Activated CD4-positive, CD25-positive, alpha-beta regulatory T cell treated with anti-CD3 and anti-CD28 coated beads, Interleukin-2, amount 50 U/mL, for 16 hours (primary cell): ENCODE measurements at places on chromosomes 2 and 18.

DNA sequence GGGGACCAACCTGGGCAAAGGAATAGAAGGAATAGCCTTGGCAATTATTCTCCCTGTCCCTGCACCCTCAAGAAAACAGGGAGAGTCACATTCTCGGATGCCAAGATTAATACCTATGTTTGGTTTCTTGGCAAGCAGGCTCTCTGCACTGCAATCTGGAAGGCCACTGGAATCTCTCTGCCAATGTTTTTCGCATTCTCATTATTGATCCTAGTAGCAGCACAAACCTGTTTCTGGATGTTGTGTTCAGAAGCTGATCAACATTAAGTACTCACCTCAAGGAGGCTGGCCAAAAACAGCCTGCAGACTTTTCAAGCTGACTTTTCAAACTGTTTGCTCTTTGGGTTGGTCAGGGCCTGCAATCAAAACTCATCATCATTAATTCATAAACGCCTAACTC, 62.2 kb downstream of the CLHC1 start:
- DNase-seq, result no peak

GRCh38 chr2:38442643-38443541, 65.8 kb upstream of the ATL2 start:
- DNase-seq, result no peak

DNA sequence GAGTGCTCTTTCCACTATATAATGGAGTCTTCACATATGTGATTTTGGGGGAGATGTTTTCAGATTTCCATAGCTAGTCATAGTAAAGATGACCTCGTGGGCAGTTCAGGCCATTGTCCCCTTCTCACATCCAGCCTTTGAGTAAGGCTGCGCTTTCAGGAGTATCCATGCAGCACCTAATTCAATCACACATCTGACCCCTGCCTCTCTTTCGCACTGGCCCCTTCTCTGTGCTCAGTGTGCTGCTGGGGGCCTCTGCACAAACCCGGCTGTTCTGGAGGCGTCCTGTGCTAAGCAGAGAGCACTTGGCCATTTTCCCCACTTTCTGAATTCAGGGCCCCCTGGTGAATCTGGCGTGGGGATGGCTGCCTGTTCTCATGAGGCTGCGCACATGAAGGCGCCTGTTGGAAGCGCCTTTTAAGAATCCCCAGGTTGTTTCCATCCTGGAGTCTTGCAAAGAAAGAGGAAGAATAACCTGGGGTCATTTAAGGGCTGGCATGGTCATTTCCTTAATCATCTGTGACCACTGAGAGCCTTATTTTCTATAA, 96.0 kb upstream of the ALPP start:
- no peak for DNase-seq

DNA sequence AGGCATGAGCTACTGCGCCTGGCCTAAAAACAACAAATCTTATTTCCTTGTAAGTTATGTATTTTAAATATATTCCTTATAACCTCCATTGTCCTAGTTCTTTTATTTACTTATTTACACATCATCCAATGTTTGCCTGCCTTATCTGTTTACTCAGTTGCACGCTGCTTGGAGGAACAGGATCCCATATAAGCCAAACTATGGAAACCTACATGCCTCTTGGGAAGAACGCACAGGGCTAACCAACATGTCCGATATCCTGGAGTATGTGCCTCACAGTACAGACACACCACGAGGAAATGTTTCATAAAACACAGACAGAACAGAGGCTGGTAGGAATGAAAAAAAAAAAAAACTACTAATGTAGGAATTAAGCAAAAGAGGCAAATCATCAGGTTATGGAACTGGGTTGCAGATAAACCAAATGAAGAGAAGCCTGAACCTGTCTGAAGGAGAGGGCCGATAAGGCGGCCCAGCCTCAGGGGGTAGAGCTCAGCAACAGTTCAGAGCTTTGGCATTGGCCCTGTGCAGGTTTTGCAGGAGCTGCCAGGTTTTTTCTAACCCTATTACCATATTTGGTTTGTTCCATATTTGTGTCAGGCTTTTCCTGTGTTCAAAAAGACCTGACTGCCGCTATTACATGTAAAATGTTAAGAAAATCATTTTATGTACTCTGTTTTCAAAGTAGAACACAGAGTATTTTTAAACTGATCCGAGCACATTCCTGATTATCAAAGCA, 19.9 kb upstream of the SP3 start:
- no peak for DNase-seq

- DNase-seq, result no peak
Observed at GRCh38 chr2:31729442-31730092, 148.8 kb upstream of the SRD5A2 start.

DNA sequence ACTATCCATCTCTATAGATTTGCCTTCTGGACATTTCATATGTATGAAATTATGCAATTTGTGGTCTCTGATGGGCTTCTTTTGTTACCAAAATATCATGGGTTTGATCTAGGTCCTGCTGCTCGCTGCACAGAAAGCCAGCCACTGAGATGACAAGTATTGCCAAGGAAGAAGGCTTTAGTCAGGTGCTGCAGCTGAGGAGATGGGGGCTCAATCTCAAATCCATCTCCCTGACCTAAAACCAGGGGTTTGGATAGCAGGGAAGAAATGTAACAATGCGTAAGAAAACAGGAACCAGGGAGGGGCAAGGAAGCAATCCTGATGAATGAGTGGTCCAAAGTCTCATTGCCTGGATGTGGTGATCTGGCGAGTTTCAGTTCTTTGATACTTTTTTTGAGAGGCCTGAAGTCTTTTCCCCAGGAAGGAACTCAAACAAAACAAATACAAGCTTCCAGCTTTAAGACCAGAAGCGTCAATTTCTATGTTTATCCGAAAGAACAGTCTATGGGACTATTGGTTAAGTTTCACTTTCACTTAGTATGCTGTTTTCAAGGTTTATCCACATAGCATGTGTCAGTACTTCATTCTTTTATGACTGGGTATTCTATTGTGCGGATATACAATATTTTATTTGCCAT, 3.4 kb upstream of the CKAP2L start:
- DNase-seq, result no peak

DNA sequence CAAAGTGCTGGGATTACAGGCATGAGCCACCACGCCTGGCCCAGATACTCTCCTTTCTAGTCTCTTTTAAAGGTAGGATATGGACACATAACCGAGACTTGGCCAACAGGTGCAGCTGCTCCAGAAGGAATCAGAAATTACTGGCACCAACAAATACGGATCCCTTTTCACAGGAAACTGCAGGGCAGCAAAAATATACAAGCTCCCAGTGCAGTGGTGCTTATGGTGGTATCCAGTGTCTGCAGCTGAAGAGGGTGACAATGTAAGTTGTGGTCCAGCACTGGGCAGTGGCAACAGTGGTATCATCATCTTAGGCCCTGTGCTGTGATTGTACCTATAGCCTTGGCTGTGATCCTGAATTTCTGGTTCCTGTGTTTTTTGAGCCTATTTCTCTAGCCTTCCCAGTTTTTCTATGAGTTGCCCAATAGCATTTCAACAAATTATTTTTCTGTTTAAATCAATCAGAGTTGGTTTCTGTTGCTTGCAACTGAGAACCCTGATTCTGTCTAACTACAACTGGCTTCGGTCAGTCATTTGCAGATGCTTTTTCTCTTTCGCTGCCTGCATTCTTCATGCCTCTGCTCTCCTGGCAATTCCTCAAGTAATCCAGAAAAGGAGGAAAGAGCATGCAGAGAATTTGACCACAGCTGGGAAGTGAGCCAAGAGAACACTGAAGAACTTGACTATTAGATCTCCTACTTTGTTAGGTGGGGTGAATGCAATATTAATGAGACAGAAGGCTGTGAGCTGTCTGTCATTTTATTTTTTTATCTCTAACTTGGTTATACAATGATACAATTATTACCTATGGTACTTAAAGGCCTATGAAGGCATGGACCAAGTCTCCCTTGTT, 30.8 kb upstream of the EML4 start:
- no peak for DNase-seq

DNA sequence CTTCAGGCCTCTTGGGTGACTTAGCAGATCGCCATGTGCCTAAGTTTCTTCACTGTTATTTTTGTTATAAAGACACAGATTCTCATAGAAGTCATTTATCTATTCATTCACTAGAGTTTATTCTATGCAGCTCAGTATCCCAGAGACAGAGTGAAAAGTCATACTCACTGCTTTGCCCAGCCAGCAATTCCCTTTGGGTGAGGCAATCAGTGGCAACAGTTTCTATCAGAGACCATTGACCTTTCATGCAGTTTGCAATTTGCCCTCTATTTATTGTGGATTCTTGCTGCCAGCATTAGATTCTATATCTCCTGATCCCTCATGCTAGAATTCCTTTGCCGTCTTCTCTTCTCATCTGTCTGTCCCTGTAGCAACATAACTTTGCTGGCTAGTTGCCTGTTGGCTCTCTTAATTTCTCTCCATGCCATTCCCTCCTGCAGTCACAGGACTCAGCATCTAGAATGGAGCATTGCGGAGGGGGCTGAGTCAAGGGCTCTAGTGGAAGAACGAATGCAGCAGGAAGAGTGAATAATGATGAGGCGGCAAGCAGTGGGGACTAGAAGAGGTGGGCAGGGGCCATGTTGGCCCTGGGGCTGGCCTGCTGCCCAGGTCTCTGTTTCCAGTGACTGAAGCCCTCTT, 12.2 kb downstream of the SLC9A4 start:
- DNase-seq, result no peak
